Stimulated activated CD4-positive, alpha-beta T cell treated with anti-CD3 and anti-CD28 coated beads, TNF-alpha, amount 100 ng/mL, for 48 hours (primary cell): ENCODE measurements at places on chromosomes 7 and 10.

GRCh38 chr7:45027774-45028114 is 27.7 kb downstream of the CCM2 start:
- DNase-seq, result no peak

DNA sequence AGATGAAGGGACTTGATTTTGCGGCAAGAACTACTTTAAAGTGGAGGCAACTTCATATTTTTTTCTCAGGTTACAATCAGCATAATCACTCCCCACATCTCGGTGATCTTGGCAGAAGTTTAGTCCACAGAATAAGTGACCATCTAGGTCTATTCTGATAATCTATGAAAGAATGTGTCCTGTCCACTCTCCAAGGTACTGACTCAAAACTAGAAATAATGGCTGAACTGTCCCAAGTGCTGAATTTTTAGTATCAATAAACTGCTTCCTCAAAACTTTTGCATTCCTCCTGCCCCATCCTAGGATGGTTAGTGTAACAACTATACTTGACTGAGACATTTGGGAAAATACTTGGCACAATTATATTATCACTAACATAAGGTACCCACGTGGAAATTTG is 10.9 kb upstream of the CHRM2 start:
- DNase-seq, result no peak

DNA sequence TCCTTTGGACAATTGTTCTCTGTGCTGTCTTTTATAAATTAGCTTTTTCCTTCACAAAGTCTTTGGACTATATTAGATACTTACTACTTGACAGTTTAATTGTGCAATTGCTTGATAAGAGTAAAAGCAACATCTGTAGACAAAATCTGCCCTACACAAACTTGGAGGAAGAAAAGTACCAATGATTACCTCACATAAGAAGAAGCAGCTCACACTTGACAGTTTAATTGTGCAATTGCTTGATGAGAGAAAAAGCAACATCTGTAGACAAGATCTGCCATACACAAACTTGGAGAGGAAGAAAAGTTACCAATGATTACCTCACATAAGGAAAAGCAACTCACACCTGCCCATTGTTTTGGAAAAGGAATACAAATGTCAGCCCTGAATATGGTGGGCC is 17.1 kb upstream of the SCIN start:
- DNase-seq, result no peak

- no peak for DNase-seq
These were observed 141.6 kb downstream of the DGKB start for GRCh38 chr7:14760730-14761478.

DNA sequence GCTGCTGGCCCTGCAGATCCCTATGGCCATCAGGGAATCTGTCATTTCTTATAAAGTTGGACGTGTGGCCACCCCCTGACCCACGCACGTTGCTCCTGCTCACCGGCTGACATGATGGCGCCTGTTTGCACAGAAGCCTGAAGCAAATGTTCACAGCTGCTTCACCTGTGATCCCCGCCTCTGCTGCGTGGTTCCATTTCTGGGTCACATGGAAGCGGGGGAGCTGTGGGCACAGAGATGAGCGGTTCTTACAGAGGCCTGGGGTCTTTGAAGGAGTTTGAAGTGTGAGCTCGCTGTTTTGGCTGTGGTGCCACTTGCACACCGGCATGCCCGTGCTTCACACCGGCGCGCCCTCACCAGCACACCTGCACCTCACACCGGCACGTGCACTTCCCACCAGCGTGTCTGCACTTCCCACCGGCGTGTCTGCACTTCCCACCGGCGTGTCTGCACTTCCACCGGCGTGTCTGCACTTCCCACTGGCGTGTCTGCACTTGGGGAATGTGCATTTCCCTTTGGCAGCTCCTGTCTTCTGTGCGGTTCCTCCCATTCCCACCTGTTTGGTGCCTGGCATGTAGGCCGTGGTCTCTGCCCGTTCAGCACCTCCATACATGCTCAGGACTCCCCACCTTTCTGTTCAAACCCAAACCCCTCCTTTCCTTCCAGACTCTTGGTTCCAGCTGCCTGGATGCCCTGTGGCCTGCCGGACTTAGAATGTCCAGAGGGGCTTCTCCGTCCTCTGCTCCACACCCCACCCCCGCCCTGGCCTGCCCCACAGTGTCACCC is 86.7 kb downstream of the INPP5A start:
- no peak for DNase-seq

- no peak for DNase-seq
These were observed 238.2 kb upstream of the AGK start for GRCh38 chr7:141312828-141313521.

DNA sequence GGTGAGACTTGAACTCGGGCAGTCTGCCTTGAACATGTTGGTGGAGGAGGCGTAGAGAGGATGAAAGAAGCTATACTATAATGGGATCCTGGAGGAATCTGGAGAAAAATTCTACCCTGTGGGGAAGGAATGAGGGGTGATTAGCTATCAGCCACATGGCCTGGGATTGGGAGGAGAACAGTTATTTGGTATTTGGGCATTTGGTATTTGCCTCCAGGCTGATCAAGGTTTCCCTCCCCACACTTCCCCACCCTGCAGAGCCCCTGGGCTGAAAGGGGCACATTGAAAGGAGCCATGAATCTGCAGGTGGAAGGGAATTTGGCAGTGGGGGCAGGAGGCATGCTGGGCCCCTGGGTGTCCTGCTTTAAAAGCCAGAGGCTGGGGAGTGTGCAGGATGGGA is 235.3 kb downstream of the INHBA start:
- DNase-seq, result no peak

- DNase-seq, result no peak
These were observed 1.5 kb upstream of the MTPN start for GRCh38 chr7:135978624-135979023.

DNA sequence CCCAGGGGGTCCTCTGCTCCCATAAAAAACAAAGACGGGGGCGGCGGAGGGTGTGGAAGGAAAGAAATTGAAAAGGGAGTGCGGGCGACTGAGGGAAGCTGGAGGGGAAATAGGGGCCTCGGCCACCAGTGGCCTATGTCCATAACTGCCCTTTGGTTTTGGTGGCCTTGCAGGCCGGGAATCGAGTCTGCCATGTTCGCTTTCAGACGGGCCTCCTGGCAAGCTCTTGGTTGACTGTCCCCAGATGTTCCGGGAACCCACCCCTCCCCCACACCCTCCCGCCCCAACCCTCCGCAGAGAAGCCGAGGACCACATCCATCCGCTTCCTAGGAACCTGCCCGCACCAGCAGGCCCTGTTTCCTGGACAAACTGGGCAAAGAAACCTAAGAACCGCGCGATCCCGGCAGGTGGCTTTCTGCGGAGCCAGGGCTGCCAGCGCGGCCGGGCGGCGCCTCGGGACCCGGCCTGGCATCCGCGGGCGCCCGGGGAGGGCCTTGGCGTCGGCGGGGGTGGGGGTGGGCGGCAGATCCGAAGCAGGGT is 20.0 kb upstream of the GATA3 start:
- DNase-seq, result no peak

- DNase-seq, result no peak
These were observed 26.8 kb downstream of the PYROXD2 start for GRCh38 chr10:98388101-98388655.

DNA sequence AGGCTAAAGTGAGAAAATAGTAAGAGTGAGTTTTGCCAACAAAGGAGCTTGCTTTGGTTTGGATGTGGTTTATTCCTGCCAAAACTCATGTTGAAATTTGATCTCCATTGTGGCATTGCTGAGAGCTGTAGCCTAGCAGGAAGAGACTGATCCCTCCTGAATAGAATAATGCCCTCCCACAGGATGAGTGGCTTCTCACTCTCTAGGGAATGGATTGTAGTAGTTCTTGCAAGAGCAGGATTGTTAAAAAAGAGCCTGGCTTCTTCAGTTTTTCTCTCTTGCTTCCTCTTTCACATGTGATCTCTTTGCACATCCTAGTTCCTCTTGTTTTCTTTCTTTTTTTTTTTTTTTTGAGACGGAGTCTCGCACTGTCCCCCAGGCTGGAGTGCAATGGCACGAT is 34.4 kb downstream of the ASAH2 start:
- no peak for DNase-seq

- DNase-seq, result no peak
These were observed 866.9 kb downstream of the LRMDA start for GRCh38 chr10:76298329-76298728.

GRCh38 chr10:8168836-8169235 is 114.3 kb downstream of the GATA3 start:
- no peak for DNase-seq

DNA sequence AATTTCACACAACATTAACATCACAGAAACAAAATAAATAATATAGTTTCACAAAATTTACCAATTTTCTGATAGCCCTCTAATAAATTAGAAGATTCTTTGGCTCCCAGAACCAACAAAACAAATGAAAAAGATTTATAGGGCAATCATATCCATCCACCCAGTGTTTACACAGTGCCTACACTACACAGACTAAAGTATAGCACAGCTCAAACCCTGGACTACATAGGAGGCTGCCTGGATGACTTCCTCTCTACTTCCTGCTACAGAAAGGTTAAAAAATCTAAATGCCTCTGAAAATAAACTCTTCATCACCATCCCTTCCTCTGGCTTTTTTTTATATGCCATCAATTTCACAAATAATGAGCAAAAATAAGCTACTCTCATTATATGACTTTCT is 28.4 kb downstream of the MPP7 start:
- no peak for DNase-seq

GRCh38 chr10:131767716-131768115 is 133.1 kb upstream of the PPP2R2D start:
- no peak for DNase-seq

DNA sequence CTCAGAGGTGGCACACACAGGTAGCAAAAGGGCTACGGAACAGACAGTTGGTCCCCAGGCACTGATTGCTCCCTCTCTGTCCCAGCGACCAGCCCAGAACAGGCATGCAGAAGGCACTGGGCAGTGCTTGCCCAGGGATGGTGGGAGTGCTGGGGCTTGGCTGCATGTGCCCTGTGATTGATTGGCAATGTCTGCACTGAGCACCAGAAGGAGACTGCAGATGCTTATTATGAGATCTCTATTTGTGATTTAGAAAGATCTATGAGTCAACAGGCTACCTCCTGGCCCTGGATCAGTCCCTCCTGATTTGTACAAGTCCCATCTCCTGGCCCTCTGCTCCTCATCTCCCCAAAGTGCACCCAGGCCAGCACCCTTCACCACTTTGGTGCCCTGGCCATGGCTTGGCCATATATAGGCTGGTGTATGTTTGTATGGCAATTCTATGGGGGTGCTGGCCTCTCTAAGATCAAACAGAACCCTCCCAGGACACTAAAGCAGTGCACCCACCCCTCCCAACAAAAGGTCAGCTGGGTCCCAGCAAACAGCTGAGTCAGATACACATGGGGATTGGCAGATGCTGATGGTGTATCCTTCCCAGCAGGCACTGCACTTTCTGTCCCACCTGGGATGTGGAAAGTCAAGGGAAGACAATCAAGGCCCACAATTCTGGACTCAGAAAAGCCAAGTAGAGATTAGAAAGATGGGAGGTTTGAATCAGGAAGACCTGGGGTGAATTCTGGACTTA is 30.9 kb downstream of the CAMK2B start:
- DNase-seq, result no peak

GRCh38 chr7:113289140-113289740 is 170.9 kb upstream of the SMIM30 start:
- no peak for DNase-seq

DNA sequence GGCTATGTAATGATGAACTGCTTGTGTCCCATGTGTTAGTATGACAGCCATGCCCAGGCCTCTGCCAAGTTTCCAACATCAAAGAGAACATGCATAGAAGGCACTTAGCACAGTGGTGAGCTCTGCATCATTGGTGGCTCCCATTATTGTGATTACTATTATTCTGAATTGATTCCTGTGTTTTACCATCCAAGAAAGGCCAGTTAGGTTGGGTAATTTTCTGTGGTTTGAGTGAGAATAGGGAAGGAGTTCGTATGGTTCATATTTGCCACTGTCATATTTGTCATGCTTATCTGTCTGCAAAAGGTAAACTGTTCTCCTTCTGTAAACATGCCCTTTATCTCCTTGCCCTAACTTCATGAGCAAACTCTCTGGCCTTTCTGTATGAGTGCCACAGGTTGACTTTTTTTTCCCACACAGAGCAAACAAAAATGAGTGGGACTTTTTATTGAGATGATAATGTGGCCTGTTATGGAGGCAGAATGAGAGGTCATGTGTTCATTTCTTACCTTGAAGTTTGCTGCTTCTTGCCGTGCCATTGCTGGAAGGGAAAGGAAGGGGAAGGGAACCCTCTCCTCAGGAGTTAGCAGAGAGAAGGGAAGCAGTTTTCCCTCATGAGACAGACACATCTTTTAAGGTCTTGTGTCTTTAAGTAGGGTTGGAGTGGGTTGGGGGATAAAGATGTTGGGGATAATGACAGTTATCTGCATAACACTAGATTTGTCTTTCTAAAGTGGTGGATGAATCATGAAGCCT is 301.9 kb downstream of the LRMDA start:
- no peak for DNase-seq

DNA sequence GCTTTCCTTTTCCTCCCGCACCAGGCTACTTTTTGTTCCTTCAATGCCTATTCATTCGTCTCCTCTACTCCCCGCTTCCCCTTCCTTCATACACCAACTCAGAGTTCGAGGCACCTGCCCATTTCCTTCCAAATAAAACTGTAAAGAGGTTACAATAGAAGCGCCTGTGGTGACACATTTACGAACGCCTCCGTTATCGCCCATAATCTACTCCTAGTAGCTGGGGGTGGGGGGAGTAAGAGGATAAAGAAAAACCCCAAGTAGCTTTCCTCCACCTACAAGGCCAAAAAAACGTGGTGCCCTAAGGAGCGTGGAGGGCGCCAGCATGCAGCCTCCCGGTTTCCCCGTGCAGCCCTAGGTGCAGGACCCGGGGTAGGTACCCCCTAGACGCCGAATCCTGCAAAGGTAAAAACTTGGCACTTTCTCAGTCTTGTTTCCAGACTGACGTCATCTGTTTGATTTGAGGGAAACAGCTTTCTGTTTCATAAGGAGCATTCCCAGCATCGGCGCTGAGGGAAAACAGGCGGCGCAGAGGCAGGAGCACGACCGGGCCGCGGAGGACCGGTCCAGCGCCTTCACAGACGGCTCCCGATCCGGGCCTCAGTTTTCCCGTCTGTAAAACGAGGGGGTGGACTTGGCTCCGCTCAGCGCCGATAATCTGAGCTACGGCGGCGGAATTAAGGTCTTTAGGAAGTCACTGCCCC is 922 bp downstream of the PPA1 start:
- DNase-seq, result peak; percentile 16

GRCh38 chr7:30159163-30159562 is 24.4 kb downstream of the MTURN start:
- no peak for DNase-seq

- no peak for DNase-seq
These were observed 191.5 kb downstream of the CELF2 start for GRCh38 chr10:11208908-11209829.

DNA sequence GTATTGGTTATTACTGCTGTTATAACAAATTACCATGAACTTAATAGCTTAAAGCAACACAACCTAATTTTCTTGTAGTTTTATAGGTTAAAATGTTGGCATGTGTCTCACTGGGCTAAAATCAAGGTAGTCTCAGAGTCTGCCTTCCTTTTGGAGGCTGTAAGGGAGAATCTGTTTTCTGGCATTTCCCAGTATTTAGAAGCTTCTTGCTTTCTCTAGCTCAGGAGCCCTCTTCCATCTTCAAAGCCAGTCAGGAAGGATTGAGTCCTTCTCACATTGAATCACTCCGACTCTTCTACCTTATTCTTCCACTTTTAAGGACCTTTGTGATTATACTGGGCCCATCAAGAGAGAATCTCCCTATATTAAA is 156.2 kb downstream of the MBL2 start:
- DNase-seq, result no peak
